ENCODE measurements at places on chromosomes 1 and 21.

GRCh38 chr1:58432851-58433668 lies 113.5 kb downstream of the OMA1 start:
- no peak for DNase-seq

DNA sequence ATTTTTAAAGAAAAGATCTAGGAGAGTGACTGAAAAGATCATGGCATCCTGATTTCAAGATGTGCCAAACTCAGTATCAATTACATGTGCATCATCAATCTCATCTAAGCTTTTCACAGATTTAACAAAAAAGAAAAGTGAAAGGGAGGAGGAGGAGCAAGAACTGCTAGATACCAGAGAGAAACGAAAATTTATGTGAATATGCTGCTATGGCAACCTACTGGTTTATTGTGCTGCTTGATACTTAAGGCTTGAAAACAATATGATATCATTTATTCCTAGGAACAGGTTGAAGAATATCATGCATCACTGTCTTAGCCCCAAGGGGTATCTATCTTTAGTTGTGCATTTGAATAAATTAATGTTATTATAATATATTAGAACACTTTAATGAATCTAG lies 518.5 kb upstream of the ZRANB2 start:
- DNase-seq: no peak

DNA sequence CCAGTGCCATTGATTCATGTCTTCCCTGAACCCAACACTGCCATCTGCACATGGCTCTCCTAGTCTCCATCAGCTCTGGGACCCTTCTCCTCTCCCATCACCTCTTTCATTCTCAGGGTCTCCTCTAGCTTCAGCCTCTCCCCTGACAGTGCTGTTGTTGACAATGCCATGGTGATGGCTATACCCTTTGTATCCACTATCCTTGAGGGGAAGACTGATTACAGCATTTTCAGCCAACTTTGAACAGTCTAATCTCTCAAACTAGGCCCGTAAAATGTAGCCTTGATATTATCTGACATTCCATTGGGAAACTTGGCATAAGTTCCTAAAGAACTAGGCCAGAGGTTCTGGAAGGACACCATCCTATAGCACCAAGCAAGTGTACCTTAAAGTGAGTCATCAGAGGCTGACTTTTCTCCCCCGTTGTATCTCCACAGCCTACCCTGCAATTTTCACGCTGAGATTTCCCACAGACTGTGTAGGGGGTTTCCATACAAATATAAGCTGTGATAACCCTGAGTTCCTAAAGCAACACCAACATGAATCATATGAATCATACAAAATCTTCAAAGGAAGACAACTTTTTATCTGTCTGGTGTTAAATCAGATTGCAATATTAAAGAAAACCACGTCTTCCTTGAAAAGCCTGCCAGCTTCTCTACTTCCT lies 5.8 kb downstream of the HAO2 start:
- no peak for DNase-seq

DNA sequence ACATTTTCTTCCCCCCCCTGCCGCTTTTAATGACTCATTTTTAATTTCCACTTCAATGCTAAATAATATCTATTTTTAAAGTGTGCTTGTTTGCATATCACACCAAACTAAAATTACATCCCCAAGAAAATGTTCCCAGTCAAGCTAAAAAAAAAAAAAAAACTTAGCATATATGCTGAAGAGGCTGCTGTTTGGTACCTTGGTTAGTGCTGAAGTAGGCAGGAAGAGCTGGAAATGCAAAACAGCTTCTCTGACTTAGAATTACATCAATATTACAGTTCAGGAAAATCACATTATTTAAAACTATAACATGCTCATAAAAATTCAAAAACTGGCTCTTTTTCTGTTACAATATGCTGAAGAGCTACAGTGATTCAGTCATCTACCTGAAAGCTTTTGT lies 372.3 kb downstream of the SMYD3 start:
- DNase-seq: no peak

- DNase-seq: no peak
Observed at GRCh38 chr1:210949489-210949888, 184.5 kb downstream of the KCNH1 start.

DNA sequence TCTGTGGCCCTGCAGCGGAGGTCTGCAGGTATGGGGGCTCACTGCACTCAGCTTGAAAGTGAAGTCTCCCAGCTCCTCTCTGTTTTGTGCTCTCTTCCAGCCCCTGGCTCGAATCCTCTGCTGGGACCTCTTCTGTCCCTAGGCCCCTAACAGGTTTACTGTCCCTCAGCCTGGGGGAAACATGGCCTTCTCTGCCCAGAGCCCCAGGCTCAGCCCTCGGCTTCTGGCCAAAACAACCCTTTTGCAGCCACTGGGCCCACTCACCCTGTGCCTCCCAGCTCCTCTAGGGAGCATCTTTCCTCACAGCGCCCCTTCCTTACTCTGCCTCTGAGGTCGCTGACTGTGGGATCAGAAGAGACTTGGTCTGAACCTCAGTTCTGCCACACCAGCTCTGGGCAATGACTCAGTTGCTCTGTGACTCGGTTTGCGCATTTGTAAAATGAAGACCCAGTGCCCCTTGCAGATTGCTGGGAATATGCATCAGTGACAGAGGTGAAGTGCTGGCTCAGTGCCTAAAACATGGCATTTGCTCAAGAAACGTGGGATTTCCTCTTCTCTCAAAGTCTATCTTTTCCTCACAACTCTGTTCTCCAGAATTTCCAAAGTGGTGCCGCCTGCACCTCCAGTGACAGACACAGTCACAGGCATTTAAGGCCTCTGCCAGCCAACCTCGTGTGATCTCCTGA lies 26.5 kb upstream of the TENT5C start:
- no peak for DNase-seq

GRCh38 chr1:23187637-23188036 lies 19.0 kb upstream of the LUZP1 start:
- DNase-seq: no peak

DNA sequence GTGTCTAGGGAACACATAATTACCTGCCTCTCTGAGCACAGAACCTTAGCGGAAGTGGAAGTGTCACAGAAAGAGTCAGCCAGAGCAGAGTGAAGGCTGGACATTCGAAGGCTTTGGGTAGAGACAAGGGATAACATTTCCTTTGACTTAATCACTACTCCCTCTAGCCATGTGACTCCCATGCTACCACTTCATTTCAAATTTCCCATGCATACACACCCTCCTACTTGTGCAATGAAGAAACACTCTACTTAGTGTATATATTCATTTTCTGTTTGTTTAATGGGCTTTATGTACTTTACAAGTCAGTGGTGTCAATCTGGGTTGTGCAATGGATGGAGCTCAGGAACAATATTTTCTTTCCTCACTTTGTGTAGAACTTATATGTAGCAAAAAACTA lies 6.9 kb downstream of the ANKRD35 start:
- no peak for DNase-seq

DNA sequence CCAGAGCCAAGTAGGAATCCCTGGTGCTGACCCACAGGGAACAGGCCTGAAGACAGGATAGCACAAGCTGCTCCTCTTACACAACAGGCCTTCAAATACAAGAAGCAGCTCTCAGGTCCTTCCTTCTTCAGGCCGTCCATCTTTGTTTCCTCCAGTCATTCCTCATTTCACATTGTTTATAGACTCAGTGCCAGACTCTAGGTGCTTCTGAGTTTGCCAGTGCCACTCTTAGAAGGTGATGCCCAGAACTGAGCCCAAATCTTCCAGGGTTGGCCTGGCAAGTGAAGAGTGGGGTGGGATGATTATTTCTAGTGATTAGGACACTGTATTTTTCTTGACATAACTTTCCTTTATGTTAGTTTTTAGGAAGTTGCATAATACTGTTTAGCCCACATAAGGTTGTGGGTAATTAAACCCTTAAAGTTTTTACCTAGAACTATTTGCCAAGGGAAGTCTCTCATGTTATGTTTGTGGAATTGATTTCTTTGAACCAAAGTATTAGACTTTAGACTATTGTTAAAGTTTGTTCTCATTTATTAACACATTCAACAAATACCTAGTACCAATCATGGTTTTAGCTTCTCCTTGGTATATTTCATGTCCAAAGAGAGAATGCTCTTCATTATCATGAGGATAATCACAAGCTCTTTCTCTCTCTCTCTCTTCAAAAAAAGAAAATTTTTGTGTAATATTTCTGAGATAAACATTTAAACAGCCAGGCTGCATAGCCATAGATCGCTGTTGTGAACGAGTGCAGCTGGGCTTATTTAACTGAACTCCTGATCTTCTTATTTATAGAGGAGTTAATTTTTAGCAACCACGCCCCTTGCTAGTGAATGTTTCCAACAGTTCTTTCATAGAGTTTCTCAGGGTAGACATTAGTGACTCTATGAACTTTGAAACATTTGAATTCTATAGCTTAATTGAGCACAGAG lies 47.7 kb downstream of the PGM1 start:
- DNase-seq: no peak

DNA sequence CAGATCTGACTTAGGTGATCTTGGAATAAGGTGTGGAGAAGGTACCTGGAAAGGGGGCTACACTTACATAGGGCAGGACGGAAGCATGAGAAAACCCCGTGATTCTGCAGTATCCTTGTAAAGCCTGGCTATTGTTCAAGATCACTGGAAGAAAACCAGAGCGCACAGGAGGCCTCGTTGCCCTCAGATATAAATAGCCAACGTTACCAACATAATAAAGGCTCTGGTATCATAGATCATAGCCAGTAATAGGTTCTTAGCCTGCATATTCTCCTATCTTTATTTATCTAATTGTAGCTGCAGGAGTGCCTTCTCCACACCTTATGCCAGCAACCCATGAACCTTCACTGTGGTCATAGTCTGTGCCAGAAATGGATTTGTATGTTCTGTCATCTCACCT lies 35.9 kb upstream of the MPZL1 start:
- no peak for DNase-seq

- peak; percentile 12 for DNase-seq
Observed at GRCh38 chr1:66283622-66284041, 250.3 kb upstream of the SGIP1 start.

DNA sequence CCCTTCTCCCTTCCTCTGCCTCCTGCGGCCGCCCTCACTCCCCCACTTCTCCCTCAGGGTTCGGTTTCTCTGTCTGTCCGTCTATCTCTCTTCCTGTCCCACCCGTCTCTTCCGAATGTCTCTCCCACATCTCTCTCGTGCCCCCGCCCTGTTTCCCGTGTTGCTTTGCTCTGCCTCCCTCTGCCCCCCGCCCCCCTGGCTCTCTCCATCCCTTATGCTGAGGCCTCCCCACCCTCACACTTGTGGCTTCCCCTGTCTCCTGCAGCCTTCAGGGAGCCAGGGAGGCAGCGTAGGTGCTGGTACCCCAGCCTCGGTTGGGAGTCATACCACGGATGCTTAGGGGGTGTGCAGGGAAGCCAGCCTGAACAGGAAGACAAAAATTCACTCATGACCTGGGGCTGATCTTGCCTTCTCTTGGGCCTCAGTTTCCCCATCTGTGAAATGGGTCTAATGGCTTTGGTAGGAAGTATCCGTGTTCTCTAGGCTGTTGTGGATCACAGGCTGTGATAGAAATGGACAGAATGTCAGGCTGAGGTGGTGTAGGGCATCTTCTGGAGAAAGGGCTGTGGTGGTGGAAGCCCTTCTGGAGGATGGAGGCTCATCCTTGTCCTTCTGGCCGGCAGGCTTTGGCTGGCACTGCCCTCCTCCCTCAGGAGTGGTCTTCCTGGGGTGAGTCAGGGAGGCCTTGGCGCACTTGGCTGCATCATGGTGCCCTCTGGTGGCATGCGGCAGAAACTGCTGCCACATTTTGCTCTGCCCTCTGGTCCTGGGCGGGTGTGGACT lies 55.5 kb downstream of the FOXO6 start:
- DNase-seq: peak; percentile 55

GRCh38 chr1:47934243-47934805 lies 62.9 kb downstream of the TRABD2B start:
- DNase-seq: no peak

- DNase-seq: no peak
Observed at GRCh38 chr1:6265151-6265550, 4.3 kb upstream of the GPR153 start.

GRCh38 chr1:97368296-97368695 lies 552.5 kb downstream of the DPYD start:
- DNase-seq: no peak

DNA sequence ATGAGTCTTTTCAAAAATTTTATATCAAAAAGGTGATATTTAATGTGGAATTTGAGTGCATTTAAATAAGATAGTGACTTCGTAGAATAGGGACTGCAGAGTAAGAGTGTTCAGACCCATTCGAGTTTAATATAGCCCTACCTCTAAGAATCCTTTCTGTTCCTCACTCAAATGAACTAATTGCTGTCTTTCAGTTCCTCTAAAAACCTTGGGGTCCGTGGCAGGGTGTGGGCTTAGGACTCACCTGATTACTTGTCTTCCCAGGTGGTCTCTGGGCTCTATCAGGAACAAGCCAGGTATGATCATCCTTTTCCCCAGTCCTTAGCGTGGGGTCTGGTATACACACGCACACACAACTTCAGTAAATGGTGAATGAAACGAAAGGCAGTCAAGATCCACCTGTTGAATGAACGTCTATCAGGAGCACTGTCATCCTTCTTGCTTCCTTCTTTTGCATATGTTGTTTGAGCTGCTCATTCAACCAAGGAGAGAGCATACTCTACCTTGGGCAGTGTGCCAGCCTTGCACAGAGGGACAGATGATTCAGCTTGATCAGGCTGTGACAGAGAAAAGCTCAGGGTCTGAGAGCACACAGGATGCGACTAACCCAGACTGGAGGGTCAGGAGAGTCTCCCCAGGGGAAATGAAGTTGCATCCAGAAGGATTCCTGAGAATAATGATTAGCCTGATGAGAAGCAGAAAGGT lies 1.2 kb upstream of the RNF11 start:
- DNase-seq: peak; percentile 73

DNA sequence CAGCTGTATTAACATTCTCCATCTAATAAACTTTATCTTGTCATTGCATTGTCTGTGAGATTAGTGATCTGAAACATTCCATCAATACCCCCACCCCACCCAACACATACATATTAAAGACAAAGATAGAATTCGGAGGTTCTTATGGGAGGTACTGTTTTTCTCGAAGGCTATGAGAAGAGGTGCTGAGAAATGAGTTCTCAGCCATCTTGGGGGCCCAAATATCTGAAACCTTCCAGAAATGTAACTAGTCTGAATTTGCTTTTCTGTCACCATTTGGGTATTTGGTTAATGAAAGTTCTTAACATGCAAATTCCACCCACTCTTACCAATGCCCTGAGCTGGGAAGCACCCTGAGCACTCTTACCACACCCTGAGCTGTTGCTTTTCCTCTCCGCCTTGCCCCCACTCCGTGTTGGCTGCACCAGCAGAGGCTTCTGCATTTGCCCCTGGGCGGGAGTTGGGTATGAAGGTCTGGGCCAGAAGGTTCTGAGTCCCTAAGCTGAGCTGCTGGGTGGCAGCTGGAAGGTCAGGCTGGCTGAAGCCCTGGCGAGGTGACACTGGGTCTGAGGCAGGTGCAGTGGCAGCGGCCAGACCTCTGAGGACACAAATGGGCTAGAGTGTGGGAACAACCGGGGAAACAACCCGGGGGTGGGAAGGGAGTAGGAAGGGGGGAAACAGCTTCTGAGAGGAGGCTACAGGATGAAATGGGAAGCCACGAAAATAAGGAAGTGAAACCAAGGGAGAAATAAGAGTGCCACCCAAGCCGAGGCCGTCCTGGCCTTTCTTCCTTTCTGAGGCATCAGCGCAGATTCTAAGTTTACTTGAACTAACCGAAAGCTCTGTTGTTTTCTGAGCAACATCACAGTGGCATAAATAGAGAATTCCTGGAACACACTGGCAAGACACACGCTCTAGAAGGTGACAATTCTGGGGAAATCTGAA lies 26.3 kb upstream of the IER5 start:
- DNase-seq: peak; percentile 24

- no peak for DNase-seq
Observed at GRCh38 chr1:150002217-150002616, 8.3 kb downstream of the OTUD7B start.

- DNase-seq: no peak
Observed at GRCh38 chr1:161133220-161133740, 813 bp upstream of the DEDD start.
